Stimulated activated CD8-positive, alpha-beta memory T cell treated with anti-CD3 and anti-CD28 coated beads, Interleukin-2, amount 100 ng/mL, for 1 hour (primary cell): ENCODE measurements at places on chromosomes 6 and 20.

DNA sequence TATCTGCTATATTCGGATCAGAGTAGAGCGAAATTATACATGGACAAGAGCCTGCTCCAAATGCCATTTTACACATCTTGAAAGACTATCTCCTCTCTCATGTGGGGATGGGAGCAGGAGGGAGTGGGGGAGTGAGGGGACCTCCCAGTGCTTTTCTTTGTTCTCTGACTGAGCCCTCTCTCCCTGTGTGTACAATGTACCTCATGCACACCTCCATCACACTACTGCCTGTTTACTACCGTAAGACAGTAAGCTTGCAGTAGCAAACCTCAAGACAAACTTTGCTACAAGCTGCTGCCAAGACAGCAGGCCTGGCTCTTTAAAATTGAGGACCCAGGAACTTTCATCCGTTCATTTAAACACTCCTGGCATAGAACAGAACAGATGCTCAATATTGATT is 7.2 kb downstream of the NHSL1 start:
- no peak for DNase-seq

DNA sequence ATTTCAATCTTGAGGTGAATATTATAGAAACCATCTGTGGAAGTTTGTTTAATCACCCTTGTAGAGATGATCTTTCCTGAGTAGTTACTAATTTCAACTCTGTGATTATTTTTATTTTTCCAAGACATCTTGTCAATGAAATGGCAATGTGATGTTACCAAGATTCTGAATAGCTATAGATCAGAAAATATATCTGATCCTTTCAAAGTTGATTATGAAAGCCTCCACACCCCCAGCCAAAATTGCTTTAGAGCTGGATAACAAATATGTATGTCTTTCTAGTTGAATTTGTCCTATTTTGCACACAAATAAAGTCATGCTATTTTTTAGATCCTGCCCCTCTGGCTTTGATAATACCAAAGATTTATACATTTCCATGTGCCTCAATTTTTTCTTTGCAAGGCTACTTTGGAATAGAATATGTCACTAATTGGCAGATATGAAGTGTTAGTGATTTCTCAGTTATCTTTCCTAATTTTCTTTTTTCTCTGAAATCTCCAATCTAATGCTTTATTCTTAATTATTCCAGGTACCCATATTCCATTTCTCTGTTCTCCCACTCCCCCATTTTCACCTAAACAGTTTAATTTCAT is 5.0 kb downstream of the SIM1 start:
- no peak for DNase-seq

GRCh38 chr20:3753098-3753497 is 14.5 kb downstream of the ADISSP start:
- DNase-seq, result peak; percentile 27

DNA sequence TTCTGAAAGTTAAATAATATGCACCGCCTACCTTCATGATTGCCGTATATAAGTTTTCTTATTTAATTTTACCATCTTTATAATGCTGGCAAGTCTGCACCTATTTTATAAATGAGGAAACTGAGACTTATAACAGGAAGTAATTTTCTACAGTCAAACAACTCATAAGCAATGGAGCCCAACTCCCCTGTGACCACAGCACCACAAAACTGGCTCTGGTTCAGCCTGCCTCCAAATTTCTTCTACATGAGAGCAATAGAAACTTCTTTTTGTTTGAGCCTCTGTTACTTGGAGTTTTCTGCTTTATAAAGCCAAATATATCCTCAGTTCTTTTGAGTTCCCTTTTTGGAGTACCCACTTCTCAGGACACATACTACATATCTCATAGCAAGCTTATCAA is 131.1 kb upstream of the HSF2 start:
- DNase-seq, result no peak

- no peak for DNase-seq
Measured at GRCh38 chr6:40832691-40833090, 206.3 kb downstream of the UNC5CL start.

DNA sequence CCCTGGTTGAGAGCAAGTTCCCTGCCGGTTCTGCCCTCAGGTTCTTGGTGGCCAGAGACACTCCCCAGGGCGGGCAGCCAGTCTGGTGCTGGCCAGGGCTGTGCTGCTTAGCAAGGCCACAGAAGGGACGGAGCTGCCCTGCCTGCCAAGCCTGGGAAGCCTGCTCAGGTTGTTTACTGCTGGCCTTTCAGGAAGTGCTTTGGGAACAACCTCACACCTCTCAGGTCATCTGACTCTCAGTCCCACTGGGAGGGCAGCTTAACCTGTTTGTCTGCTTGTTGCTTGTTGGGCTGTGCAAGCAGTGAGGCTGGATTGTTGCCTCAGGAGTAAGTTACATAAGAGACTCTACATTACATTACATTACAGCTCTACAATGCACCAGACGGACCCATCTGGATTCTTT is 75.8 kb upstream of the AFDN start:
- DNase-seq, result no peak

GRCh38 chr20:57759724-57760123 is 49.9 kb upstream of the PMEPA1 start:
- no peak for DNase-seq

DNA sequence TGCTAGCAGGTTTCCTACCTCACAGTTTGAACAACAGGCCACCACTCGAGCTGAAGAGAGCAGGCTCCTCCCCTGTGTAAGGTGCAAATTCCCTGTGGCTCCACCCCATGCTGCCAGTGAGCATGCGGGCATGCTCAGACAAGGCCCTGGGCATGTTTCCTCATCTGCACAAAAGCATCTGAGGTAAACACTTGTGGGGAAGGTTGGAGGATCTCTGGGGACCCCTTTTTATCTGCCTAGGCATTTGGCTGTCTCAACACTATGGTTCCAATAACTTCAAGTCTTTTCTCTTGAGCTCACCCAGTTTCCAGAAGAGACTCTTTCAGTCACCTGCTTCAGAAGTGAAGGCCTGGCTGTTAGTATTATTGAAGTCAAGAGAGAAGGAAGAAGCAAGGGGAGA is 9.4 kb downstream of the C6orf58 start:
- DNase-seq, result no peak

GRCh38 chr6:137951064-137951597 is 84.1 kb downstream of the TNFAIP3 start:
- DNase-seq, result no peak

DNA sequence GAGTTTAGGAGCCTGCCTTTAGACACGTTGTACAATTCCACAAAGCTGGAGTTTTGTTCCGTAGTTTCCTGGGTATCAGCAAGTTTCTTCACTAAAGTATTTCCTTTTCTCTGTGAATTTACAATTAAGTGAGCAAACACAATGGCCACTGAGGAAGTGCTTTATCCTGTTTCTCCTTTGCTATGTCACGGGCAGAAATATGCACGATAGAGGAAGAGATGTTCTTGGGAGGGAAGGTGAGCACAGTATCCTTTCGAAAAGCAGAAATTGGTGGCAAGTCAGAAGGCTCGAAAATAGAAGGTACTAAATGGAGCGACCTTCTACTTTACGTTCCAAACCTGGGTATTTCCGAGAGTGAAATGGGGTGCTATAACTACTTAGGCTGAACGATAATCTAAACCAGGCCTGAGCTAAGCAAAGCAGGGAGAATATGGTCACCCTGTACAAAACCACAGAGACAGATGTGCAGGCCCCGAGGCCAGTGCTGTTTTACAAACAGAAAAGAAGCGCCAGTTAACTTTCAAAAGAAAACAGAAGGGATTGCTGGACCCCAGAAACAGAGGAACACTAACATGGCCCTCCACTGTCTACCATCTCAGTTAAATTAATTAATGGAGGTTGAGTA is 259.6 kb downstream of the TBC1D7 start:
- no peak for DNase-seq

GRCh38 chr6:125196613-125197012 is 43.0 kb downstream of the TPD52L1 start:
- no peak for DNase-seq

GRCh38 chr20:36861875-36862801 is 13.8 kb upstream of the TLDC2 start:
- no peak for DNase-seq

- DNase-seq, result no peak
Measured at GRCh38 chr6:160305926-160306713, 42.1 kb upstream of the SLC22A3 start.

DNA sequence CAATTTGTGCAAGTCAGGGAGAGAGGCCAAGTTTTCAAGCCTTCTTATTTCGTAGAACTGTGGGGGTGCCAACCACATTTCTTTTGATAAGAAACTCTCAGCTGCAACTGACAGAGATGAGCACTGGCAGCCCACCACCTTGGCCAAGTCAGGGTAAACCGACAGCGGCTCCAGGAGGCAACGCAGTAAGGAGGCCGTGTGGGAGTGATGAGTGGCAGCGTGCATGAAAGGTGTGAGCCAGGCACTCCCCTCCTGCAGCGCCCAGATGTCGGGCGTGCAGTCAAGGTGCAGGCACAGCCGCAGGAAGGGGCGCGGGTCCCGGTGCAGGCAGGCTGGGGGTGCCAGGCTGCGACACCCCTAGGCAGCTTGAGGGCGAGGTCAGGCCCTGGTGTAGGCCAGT is 49.2 kb upstream of the HDAC2 start:
- DNase-seq, result no peak

DNA sequence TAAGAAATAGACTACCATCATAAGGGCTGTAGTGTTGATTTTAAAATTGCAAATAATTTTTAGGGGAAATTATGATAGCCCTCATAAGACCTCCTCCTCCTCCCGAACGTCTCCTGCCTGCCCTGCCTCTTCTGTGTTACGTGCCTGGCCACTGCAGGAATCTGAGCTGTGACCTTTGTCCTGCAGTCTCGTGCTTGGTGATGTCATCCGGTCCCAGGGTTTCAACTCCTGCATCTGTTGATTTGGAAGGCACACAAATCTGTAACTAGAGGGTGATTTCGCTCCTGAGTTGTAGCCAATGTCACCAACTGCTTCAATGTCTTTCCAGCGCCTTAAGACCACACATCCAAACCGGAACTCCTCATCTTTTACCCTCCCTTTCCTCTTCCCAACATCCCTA is 163.2 kb downstream of the AIG1 start:
- no peak for DNase-seq

GRCh38 chr6:167998215-167998614 is 744 bp downstream of the KIF25 start:
- DNase-seq, result no peak

- no peak for DNase-seq
Measured at GRCh38 chr6:53896196-53896595, 101.4 kb downstream of the LRRC1 start.

DNA sequence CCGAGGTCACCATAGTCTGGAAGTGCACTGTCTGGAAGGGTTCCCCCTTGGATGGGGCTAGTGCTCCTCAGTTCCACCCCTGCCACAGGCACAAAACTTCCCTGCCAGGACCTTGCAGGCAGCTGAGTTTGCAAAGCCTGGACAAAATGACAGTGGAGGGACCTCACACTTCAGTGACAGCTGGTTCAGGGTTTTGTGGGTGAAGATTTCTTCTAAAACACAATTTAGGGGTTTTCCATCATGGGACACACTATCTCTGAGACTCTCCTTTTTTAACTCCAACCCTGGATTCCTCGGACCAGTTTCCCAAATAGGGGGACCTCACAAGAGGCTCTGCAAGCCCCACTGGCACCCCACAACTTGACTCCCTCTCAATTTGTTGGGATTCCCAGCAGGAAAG is 33.6 kb upstream of the PREX1 start:
- no peak for DNase-seq

DNA sequence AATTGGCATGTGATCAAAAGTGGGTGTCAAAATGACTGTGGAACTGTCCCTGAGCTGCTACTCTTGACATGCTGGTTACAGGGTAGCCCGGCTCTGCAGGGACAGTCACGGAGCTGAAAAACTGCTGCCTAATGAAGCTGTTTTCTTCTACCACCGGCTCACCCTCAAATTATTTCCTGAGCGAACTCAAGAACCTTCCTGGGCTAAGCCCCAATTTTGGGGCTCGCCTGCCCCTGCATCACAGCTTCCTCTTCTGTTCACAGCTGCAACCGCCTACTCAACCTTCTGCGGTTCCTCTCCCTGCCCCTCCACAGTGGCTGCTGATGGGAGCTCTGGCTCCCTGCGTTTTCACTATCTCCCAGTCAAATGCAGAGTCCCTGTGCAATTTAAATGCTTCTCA is 110.8 kb upstream of the MLN start:
- DNase-seq, result peak; percentile 13

DNA sequence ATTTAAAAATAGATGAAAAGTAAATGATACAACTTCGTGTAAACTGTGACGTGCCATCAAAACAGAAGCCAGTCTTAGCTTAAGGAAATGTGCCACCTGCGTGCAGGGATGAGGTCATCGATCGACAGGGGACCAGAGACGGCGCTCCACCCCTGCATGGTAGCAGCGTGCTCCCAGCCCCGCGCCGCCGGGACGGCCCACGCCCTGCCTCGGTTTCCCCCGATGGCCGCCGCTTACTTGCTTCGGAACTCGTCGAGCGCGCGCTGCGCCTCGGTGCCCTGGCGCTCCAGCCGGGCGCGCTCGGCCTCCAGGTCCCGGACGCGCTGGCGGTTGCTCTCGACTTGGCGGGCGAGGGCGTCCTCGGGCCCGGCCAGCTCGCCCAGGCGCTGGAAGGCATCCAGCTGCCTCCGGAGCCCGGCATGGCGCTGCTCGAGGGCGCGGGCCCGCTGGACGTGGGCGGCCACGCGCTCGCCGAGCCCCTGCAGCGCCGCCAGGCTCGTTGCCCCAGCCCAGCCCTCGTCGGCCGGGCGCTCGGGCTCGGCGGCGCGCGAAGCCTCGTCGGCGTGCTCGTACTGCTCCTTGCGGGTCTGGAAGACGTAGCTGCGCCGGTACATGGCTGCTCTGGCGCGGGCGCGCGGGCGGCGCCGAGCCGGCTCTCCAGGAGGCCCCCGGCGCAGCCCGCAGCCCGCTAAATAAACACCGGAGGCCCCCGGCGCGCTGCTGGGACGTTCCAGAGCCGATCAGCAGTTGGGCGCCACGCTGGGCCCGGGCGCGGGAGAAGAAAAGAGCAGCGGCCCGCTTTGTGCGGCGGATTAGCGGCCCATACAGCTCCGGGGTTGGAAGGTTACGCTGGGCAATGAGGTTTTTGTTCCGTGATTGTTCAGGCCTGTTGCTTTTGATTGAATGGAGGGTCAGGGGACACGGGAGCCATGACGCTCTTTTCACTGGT is at the start of gene BFSP1:
TSS of gene BFSP1 (minus strand) at position 664 of the 949 bp plus-strand sequence. CDS start at position 614, 50 bp downstream.
- no peak for DNase-seq

DNA sequence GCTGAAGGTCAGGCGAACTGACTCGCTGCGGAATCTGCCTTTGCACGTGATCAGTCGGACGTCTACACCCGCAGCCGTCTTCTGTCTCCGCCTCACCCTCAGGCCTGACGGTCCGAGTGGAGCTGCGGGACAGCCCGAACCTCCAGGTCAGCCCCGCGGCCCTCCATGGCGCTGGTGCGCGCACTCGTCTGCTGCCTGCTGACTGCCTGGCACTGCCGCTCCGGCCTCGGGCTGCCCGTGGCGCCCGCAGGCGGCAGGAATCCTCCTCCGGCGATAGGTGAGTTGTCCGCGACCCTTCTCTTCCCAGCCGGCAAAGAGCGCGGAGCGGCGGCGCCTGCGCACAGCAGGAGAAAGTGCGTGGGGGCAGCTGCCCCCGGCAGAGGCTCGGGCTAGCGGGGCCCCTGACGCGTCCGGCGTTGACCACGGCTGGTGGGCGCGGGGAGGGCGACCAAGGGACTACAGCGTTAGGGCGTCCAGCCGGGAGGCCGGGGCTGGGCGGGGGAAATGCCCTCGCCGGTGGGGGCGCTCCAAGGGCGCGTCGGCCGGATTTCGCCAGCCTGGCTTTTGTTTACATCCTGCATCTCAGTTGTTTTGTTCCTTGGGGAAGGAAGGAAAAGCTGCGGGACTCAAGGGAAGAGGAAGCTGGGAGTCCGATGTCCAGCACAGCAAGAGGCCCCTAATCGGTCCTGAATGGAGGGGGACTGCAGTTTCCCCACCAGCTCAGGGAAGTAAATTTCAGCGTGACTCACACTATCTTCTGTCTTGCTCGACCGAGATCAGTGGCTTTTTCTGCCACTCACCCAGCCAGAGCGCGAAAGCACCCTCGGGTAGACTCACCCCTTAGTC is at the start of gene SMPDL3A:
TSS of gene SMPDL3A (plus strand) at position 77 of the 846 bp plus-strand sequence. CDS start at position 166, 89 bp downstream.
- DNase-seq, result no peak
